ENCODE measurements at places on chromosomes 11 and 22.

GRCh38 chr11:126891556-126892217 is 108.9 kb downstream of the KIRREL3 start:
- no peak for DNase-seq

DNA sequence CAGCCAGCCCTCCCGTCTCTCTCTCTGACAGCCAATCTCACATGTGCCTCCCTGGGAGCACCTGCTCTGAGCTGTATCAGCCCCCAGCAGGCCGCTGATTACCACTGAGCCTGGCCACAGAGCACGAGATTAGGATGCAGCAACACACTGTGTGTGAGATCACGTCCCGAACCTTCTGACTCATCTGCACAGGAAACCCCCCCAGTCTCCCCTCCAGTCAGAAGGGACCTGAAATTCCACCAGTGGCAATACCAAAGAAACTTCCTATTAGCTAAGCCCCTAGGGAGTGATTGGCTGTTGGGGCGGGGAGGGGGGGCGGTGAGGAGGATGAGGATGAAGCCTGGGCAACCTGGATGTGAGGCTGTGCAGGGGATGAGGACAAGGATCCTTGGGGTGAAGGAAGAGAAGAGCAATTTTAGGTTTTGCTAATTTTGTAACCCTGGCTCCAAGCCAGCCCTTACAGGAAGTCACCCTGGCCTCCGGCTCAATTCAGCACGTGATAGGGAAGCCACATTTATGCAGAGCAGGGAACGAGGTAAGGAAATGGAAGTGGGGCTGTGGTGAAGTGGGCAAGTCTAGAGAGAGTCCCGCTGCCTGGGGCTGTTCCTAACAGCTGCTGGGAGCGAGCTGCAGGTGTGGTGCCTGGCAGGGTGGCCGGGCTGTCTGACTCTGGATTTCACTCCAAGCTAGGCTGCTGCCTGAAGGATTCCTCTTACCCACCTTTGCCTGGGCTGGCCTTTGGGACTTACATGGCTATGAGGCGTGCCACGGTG is 1.9 kb downstream of the SLC43A3 start:
- DNase-seq = peak; percentile 76

- DNase-seq = no peak
Observed at GRCh38 chr11:122261546-122261945, 145.5 kb upstream of the BLID start.

DNA sequence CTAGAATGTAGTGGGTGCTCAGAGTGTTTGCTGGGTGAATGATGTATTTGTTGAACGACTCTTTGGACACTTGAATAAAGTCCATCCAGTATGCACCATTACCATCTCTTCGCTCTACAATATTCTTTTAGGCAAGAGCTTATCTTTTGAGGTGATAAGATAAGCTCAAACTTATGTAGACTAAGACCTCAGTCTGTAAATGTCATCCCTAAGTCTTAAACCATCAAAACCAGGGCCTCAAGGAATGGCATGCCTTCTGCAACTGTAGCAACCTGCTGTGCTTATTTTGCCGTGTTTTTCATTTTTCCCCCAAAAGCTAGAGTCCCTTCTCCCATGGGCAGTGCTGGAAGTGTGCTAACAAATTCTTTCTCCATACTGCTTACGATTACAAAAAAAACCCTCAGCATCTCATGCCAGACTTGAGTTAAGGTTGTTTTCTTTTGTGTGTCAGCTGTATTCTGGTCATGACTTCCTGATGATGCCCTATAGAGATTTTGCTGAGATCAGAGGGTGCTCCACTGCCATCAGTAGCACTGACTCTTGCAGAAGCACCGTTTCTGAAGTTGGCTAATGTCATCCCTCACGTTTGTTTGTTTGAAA is 27.8 kb downstream of the LIMK2 start:
- no peak for DNase-seq

- no peak for DNase-seq
Observed at GRCh38 chr11:13076961-13077360, 67.8 kb downstream of the RASSF10 start.

GRCh38 chr22:19359554-19360299 is 68.2 kb upstream of the CLTCL1 start:
- no peak for DNase-seq

DNA sequence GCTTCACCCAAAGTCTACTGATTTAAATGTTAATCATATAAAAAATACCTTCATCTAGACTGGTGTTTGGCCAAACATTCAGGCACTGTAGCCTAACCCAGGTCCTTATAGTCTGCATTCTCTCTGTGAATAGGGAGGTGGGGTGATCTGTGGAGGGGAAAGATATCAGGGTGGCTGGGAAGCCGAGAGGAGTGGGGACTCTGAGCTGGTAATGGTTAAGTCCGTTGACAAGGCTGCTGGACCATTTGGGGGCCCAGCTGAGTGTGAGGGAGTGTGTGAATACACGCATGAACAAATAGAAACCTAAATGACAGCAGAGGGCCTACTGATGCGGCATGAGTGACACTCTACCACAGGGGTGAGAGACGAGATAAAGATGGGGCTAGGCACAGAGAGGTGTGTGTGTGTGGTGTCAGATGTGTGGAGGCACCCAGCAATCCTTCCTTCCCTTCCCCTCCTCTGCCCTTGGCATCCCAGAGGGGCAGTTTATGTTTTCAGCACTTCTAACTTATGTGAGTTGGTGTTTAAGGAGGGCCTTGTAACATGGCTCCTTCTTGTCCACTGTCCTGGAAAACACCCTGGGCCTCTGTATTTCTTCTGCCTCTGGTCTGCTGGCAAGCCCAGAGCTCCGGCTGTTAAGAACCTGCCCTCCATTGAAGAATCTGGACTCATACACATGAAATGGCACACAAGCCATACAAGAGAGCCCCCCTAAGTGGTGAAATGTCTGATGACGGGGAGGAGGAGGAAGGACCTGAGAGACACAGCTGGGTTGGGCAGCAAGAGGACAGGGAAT is 249.1 kb upstream of the TBCEL start:
- no peak for DNase-seq

GRCh38 chr11:129854232-129854805 is 38.7 kb downstream of the TMEM45B start:
- no peak for DNase-seq

- no peak for DNase-seq
Observed at GRCh38 chr22:22037229-22037628, 54.6 kb upstream of the TOP3B start.

- DNase-seq = no peak
Observed at GRCh38 chr11:68854273-68854958, 12.7 kb upstream of the CPT1A start.

- no peak for DNase-seq
Observed at GRCh38 chr11:89612096-89612495, 98.0 kb upstream of the TRIM77 start.

GRCh38 chr22:49350441-49351121 is 477.1 kb downstream of the BRD1 start:
- no peak for DNase-seq
